ENCODE measurements at places on chromosomes 12 and 14. TPM values are rescaled to one million over a fixed set of nuclear protein-coding genes. Genes with fewer than 3 reads are reported as not detected.

MTERF2 gene
- 26.6 TPM for total RNA-seq

GRCh38 chr14:104420990-104421389 is 158.6 kb upstream of the C14orf180 start:
- H3K27ac ChIP-seq: no peak overlapping the region
- no peaks in the 10 kb centered on the region for H3K4me1 ChIP-seq

DNA sequence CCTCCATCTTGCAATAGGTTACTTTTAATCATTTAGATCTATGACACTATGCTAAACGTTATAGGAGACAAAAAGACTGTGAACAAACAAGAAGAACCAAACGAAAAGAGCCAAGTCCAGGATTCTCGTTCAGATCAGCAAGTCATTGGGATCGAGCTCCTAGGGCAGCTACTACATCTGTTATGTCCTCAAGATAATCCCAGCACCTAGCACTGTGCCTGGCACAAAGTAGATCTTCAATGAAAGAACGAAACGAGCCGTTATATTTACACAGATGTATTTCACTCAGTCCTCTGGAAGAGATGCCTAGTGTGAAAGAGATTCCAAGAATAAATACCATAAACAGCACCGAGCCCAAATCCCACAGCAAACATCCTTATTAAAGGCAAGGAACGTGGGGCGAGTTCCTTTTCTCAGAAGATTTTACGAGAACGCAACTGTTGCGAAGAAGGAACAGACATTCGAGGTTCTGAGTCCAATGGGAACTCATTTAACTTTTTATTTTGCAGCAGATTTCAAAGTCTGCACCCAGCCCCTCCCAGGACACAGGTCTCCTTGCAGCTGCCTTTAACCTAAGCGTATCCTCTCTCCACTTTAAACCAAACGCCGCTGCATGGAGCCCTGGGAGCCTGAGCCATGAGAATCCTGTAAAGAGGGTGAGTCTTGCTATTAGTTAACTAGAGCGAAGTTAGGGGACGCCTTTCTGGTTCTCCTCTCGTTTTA is 544 bp upstream of the TDP1 start:
- peak overlapping the region; percentile 92 for H3K4me3 ChIP-seq
- H3K4me1 ChIP-seq: peaks cover 21% of the 10 kb centered on the region
- peak overlapping the region; percentile 61 for H3K27ac ChIP-seq
- peak; percentile 29 for DNase-seq
- no peaks in the 10 kb centered on the region for H3K27me3 ChIP-seq

ZDHHC22 gene
- 0.12 TPM for total RNA-seq

NOP9 gene
- total RNA-seq: 25.4 TPM

GRCh38 chr12:63220921-63221320 is 69.9 kb upstream of the AVPR1A start:
- no peak overlapping the region for H3K27ac ChIP-seq
- DNase-seq: no peak
- no peaks in the 10 kb centered on the region for H3K36me3 ChIP-seq
- H3K4me3 ChIP-seq: no peak overlapping the region
- no peaks in the 10 kb centered on the region for H3K4me1 ChIP-seq

- no peak overlapping the region for H3K4me3 ChIP-seq
- peaks cover 21% of the 10 kb centered on the region for H3K4me1 ChIP-seq
- no peaks in the 10 kb centered on the region for H3K36me3 ChIP-seq
- no peaks in the 10 kb centered on the region for H3K27me3 ChIP-seq
Measured at GRCh38 chr12:14264316-14264715, 101.2 kb upstream of the ATF7IP start.

SLC8A3 gene
- total RNA-seq: not detected

DNA sequence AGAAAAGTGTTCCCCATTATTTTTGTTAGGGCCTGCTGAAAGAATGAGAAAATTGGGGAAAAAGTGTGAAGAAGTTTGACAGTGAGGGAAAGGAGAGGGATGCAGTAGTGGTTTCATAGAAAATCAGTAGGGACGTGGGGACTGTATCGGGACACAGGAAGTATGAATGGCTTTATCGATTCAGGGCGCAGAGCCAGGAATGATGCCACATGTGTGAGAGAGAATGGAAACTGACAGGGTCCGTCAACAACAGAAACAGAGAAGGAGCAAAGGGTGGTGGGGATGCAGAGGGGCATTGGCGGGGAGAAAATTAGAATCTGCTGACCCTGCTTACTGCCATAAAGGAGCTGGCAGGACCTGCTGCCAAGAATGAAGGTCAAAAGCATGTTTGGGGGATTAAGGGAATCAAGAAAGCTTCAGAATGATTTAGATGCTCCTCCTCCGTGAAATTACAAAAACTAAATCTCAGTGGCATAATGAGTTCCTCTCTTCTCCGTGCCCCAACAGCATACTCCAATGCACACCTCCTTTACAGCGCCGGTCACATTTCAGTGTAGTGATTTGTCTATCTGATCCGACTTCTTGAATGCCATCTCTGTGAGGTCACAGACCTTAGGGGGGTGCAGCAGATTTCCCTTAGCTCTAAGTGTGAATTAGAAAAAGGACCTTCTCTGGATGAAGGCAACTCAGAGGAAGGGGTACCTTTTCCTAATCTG is 92.6 kb downstream of the EMP1 start:
- no peaks in the 10 kb centered on the region for H3K4me1 ChIP-seq
- no peak overlapping the region for H3K4me3 ChIP-seq
- no peak overlapping the region for H3K27ac ChIP-seq
- no peaks in the 10 kb centered on the region for H3K27me3 ChIP-seq
- H3K36me3 ChIP-seq: no peaks in the 10 kb centered on the region

GRCh38 chr14:77654001-77654441 is 37.6 kb upstream of the SPTLC2 start:
- DNase-seq: no peak
- H3K27me3 ChIP-seq: no peaks in the 10 kb centered on the region
- no peak overlapping the region for H3K27ac ChIP-seq
- no peak overlapping the region for H3K4me3 ChIP-seq
- H3K4me1 ChIP-seq: peaks cover 3% of the 10 kb centered on the region

RDH5 gene
- 11.2 TPM for total RNA-seq

DNA sequence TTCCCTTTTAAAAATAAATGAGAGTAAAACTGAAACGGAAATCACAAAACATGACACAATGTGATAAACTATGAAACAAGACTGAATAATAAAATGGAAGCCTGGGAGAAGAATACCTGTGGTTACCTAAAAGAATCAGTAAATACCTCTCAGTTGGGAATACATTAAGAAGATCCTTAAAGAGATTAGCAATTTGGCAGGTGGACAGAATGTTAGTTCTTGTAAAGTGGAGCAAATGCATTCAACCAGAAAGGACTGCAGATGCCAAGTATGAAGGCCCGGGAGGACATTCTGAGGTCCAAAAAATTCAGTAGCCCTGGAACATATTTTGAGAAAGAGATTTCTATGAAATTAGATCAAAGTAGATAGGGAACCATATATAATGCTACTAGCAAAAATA is 861.3 kb upstream of the SEL1L start:
- H3K4me1 ChIP-seq: no peaks in the 10 kb centered on the region
- no peak overlapping the region for H3K4me3 ChIP-seq
- no peak for DNase-seq
- H3K27ac ChIP-seq: no peak overlapping the region
